ENCODE measurements at places on chromosomes 4 and X.

DNA sequence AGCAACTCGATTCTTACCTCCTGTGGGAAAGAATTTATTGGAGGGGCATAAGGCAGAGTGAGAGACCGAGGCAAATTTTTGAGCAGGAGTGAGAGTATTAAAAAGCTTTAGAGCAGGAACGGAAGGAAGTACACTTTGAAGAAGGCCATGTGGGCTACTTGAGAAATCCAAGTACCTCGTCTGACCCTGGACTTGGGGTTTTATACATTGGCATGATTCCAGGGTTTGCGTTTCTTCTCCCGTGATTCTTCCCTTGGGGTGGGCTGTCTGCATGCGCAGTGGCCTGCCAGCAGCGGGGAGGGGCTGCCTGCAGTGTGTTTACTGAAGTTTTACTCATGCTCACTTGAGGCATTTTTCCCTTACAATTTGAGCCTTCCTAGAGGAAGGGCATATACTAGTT lies 3.4 kb downstream of the GALNT7 start:
- no peak for DNase-seq

GRCh38 chrX:100829730-100830129 lies 9.5 kb downstream of the CSTF2 start:
- DNase-seq = no peak

GRCh38 chr4:54165438-54165837 lies 63.7 kb upstream of the PDGFRA start:
- DNase-seq = no peak

GRCh38 chrX:123475068-123475724 lies 257.7 kb downstream of the THOC2 start:
- DNase-seq = no peak

DNA sequence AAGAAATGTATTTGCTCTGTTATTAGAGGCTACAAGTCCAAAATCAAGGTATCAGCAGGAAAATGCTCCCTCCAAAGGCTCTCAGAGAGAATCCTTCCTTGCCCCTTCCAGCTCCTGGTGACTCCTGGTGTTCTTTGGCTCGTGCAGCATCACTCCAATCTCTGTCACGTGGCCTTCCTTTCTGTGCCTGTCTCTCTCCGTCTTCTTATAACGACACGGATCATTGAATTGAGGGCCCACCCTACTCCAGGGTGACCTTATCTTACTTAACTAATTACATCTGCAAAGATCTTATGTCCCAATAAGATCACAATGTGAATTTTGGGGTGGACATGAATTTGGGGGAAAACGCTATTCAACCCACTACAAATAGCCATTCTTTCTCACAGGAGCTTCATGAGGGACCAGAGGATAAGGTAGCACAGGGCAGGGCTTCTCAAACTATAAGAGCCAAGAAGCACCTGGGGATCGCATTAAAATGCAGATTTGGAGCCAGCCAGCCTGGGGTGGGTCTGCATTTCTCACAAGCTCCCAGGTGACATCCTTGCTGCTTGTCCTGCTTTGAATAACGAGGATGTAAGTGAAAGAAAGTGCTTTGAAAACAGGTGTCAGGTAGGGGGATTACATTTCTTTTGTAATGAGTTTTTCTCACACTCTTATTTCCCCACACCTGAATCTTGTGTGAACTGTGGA lies 41.9 kb upstream of the APLN start:
- DNase-seq = no peak

GRCh38 chr4:101851672-101852071 lies 61.1 kb downstream of the BANK1 start:
- DNase-seq = no peak

- no peak for DNase-seq
Observed at GRCh38 chr4:148999924-149000323, 557.7 kb upstream of the NR3C2 start.

GRCh38 chr4:128475597-128475996 lies 188.0 kb upstream of the PGRMC2 start:
- no peak for DNase-seq

DNA sequence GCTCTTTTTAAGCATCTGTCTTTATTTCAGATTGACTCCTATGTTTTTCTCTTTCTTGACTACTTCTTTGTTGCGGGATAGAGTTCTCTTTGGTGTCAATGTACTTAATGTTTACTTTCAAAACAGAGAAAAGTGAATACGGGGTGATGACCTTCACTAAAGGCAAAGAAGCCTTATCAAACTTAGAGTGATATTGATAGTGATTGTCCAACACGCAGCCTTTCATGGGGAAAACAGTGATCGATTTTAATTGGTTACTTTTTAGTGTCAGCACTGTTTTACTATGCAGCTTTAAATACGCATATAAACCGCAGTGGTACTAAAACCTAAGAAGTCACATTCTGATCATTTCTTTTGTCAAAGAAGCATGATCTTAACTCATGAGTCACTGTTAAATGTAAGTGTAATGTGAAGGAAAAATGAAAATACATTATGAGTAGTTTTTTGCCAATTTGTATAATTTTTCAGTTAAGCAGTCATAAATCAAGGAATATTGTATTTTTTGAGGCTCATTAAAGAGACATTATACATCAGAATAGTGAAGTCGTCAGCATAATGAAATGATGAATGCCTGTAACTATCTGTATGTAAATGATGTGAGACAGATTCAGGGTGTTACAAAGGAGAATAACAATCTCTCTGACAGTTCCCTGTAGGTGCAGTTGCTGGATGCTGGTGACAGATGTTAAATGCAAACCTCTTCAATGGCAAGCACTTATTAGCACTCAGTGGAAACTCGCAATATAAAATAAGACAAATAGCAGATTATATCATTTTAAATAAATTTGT lies 2082.8 kb upstream of the TENM3 start:
- DNase-seq = no peak

DNA sequence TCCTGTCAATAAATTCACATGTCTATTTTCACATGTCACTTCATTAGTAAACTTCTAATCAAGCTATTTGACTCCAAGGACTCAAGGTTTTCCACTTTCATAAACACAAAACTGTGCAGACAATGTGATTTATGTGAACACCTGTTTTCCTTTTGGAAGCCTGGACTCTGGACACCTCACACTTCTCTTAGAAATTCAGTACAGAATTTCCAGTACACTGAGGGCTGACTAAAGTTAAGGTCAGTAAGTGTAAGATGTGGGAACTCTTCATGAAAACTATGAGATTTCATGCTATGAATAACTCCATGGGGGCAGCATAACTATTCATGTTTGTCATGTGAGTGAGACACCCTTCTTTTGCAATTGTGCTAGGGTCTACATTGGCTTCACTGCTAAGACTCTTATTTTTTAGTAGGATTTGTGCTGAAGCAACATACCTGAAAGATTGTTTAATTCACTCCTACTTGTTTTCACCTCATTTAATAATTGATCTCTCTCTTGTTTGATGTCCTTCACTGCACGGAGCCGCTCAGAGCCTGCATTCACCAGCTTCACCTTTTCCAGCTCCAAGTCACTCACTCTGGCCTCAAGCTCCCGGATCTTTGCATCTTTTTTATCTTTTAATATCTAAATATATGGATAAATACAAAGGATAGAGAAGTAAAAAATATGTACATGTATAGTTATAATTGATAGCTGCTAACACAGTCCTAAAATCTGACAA lies 55.3 kb downstream of the STBD1 start:
- no peak for DNase-seq

GRCh38 chr4:170990989-170991589 lies 822.1 kb upstream of the GALNTL6 start:
- DNase-seq = no peak

GRCh38 chr4:86536151-86536550 lies 58.0 kb upstream of the PTPN13 start:
- DNase-seq = no peak

DNA sequence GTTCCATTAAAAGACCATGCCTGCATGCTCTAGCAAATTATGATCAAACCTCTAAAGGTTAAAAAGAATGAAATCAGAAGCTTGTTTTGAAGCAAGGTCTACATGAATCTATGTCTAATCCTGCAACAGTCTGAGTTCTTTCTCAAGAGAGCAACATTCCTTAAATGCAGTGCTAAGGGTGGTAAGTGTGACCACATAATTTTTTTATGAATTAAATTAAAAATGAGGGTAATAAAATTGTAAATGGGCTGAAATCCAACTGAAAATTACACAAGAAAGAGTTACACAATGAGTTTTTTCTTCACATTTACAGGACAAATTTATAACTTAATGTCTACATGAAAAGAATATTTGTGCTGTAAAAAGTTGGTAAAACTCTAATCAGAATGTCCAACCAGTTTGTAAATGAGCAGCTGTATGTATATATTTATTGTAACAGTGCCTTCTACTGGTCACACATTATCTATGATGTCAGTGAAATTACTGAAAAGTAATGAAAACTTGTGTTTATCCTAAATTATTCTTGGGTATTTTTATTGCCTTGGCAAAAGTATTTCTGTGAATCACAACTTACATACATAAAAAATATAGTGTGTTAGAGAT lies 336.3 kb upstream of the PITX2 start:
- DNase-seq = no peak

DNA sequence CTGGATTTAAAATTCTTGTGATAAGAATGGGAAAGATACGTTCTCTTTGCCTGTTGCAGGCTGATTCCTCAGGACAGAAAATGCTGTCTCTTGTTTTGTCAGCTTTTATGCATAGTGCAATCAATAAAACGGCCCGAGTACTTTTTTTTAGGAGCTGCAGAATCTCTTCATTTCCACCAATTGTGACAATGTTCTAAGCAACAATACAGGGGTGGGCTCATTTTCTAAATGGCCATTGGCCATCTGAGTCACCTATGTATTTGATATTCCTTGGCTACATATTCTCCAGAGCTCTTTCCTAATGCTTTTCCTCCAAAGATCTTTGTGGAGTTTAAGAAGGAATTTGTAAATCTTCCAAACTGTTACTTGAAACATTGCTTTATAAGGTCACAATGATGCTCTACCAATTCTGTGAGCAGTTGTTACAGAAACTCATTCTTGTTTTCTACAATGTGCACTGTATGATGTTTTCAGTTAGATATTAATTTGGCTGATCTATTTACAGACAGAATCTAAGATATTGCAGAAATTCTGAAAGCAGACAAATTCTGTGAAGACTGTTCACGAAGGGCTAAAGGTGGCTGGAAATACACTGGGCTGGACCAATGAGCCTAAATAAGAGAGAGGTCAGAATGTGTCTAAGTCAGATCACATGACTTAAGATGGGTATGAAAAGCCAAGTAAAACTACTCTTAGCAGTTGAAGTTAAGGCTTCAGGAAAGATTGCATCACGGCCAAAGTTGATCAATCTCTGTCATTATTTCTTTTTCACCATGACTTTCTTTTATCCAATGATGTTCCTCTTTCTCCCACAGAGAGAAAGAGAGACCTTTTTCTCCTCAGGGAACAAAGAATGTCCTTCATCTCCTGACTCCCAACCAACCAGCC lies 33.4 kb downstream of the TAPT1 start:
- no peak for DNase-seq

- no peak for DNase-seq
Observed at GRCh38 chrX:49748211-49748956, 52.6 kb upstream of the PAGE1 start.

DNA sequence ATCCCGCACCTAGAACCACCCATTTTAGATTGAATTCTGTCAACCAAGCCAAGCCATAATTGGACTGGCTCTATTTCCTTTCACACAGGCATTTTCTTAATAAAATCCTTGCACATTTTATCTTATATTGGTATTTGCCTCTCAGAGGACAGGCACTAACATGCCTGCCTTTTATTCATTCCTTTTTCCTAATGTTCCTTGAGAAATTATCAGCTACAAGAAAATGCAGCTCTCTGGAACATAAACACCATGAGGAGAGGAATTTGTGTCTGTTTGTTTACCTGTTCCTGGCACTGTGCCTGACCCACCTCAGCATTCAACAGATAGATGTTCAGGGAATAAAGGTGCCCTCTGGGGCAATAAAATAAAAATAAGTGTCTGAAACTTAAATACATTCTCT lies 116.2 kb downstream of the PDHA2 start:
- DNase-seq = no peak

GRCh38 chrX:46444011-46444410 lies 101.2 kb downstream of the ZNF674 start:
- no peak for DNase-seq

GRCh38 chr4:154503598-154503997 lies 12.0 kb upstream of the DCHS2 start:
- no peak for DNase-seq

GRCh38 chrX:124736553-124737270 lies 390.3 kb downstream of the SH2D1A start:
- DNase-seq = peak; percentile 69

DNA sequence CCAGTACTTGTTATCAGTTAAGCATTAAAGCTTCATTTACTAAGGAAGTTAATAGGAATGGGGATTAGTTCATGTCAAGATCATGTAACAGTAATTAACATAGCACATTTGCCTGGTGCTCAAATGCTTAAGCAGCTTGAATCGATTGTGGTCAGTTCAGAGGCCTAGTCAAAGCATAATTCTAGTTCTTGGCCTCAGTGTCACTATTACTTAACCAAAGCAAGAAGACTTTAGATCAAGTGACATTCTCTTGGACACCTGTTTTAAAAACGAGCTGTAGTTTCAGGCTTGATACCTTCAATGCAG lies 115.2 kb upstream of the BMPR1B start:
- no peak for DNase-seq

- DNase-seq = no peak
Observed at GRCh38 chr4:142551517-142552305, 294.4 kb downstream of the INPP4B start.

DNA sequence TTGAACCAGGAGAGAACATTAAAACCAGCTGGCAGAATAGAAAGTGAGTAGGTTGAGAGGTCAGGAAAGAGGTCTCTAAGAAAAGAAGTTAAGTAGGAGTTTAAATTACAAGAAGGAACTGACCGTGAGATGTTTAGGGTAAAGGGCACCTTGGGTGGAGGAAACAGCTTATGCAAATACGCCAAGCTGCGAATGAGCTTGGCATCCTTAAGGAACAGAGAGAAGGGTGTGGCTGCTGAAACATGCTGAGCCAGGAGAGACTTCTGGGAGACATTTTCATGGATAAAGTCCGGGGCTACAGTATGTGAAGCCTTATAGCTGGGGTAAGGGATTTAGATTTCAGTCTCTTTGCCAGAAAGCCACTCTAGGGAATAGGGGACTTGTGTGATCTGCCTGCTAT lies 249.1 kb downstream of the KCNIP4 start:
- no peak for DNase-seq

DNA sequence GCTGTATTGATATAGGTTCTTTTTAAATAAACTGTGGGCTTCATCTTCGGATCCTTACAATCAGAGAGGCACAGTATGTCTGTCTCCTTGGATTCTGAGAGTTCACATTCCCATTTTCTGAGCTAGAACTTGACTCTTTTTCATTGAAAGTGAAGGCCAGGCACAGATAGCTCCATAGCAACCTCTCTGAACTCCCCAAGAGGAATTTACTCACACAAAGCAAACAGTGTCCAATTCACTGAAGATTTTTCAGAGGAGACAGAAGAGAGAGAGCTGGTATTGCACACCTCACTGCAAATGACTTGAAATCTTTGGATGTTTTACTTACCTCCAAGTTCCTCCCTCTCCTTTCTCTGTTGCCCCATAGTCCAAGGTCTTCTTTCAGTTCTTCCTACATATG lies 130.9 kb upstream of the CASK start:
- no peak for DNase-seq

- no peak for DNase-seq
Observed at GRCh38 chr4:53706422-53707032, 115.2 kb upstream of the LNX1 start.

- no peak for DNase-seq
Observed at GRCh38 chr4:157575339-157575738, 354.8 kb downstream of the GRIA2 start.
